ENCODE measurements at places on chromosomes 11 and 22. TPM values are rescaled to one million over a fixed set of nuclear protein-coding genes. Genes with fewer than 3 reads are reported as not detected.

DNA sequence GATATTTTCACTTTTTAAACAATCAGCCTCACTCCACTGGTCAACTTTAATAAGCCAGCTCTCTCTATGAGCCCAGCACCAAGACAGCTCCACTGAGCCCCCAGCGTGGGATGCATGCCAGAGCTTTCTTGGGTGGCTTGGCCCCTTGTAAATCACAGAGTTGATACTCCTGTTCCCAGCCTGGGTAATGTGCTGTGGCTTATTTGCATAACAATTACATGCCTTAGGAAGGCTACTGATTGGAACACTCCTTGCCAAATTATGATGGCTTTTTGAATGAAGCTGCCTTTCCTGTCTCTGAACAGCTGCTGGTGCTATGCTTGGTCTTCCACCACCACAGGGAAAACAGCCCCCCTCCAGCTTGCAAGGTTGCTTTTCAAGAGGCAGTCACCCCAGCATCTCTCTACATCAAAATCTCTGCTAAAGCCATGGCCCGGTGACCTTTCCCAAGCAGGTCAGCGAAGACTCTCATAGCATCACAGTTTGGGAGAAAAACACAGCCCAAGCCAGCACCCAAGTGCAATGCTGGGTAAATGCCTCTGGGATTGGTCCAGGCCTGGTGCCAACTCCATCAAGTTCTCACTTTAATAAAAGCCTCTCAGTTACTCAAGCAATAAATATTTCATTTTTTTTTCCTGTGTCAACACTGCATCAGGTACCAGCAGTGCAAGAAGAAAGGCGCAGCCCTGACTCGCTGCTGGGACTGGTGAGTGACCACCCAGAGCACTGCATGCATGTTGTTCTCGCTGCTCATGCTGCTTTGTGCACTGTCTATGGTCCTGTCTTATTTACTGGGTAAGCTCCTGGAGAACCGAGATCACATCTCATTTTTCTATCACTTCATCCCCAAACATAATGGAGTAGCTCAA is 549.3 kb downstream of the OPCML start:
- no peak for DNase-seq

- DNase-seq, result no peak
Observed at GRCh38 chr11:1822648-1823375, 12.0 kb upstream of the SYT8 start.

- DNase-seq, result no peak
Observed at GRCh38 chr11:67289651-67290479, 762 bp downstream of the ANKRD13D start.

- no peak for DNase-seq
Observed at GRCh38 chr11:2198621-2199365, 27.2 kb upstream of the TH start.

Gene GGTLC3
- total RNA-seq, result not detected

Measured in H7 (cell line).